AG09319 (cell line): ENCODE measurements at places on chromosomes 3 and 15.
A peak's percentile ranks its signal among the peaks of the same experiment; 100 is the strongest.

DNA sequence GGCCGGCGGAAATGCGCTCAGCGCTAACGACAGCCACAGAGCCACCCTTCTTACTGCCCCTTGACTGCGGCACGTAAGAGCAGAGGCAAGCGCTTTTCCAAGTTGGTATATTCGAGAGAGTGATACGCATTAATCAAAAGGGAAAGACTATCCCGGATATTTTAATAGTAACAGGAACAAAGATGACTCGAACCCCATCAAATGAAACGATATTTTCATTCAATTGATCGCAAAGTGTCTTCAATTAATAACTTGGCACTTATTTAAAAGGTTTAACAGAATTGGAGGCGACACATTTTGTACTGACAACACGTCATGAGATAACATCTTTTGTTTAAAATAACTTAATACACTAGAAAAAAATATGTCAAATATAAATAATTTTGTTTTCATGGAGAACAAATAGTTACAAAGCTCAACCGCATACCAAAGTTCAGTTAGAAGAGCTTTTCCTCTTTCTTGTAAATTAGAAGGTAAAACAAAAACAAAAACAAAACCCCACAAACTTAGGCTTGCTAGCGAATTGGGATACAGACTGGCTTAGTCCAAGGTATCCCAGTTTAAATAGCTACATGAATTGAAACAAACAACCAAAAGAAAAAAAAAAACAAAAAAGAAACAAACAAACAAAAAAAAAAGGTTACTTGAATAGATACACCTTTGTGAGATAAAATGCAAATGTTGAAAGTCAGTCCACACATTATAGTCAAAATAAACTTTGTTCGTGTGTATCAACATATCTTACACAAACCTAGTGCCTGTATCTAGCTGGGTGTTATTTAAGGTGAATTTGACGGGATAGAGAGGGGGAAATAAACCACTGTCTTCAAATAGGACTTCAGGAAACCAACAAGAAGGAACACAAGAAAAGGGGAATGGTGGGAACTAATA lies 10.2 kb downstream of the SHOX2 start:
- no peak for DNase-seq

GRCh38 chr3:128500556-128500955 lies 7.6 kb upstream of the GATA2 start:
- DNase-seq: no peak

GRCh38 chr15:89680282-89680873 lies 1.2 kb upstream of the PLIN1 start:
- DNase-seq: peak; percentile 58

DNA sequence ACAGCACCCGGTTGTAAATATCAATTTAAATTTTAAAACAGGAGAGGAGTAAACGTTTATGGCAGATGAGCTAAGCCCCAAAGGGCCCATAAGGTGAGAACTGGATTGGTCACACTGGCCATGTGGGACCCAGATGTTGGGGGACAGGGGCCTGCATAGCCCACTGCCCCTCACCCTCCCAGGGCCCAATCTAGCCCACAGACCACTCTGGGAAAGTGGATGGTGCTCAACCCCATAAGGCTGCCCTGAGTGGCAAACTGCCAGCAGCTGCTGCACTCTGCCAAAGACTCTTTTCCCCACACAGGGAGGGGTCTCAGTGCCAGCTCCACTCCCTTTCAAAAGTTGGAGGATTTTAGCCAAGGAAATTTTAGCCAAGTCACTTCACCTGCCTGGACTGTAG lies 42.5 kb downstream of the CCDC12 start:
- DNase-seq: no peak

DNA sequence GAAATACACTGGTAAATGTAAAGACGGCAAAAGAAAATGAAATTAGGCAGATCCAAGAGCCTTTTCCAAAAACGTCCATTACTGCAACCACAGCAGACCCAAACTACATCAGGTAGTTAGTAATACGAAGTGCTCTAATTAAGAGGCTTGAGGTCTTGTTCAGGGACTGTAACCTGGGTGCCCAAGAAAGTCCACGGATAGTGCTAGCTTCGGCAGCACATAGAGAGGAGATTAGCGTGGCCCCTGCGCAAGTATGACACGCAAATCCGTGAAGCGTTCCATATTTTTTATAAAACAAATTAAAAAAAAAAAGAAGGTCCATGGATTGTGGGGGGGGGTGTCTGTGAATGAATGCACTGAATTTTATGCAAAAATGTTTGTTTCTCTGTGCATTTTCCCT lies 1.4 kb downstream of the COPB2 start:
- DNase-seq: no peak

DNA sequence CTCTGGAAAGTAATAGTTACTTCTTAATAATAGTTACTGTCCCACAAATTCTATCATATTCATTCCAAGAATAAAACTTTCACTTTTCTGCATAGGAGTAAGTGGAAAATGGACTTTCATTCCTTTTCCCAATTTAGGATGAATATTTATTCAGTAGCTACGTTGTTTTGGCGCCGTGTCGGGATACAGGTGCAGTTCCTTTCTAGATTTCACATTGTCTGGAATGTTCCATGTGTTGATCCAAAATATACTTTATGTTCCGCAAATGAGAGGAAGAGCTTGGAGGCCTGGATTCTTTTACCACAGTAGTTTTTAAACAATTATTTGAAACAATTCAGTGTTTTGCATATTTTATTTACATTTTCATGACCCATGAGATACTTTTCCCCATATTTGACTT lies 22.8 kb upstream of the PPARG start:
- no peak for DNase-seq

GRCh38 chr15:92586966-92587365 lies 68.6 kb downstream of the FAM174B start:
- DNase-seq: no peak

- no peak for DNase-seq
Measured at GRCh38 chr15:68209735-68210408, 4.7 kb upstream of the CALML4 start.

GRCh38 chr15:88126695-88127431 lies 129.7 kb downstream of the NTRK3 start:
- DNase-seq: no peak

GRCh38 chr3:3081381-3082233 lies 28.6 kb downstream of the IL5RA start:
- DNase-seq: no peak

DNA sequence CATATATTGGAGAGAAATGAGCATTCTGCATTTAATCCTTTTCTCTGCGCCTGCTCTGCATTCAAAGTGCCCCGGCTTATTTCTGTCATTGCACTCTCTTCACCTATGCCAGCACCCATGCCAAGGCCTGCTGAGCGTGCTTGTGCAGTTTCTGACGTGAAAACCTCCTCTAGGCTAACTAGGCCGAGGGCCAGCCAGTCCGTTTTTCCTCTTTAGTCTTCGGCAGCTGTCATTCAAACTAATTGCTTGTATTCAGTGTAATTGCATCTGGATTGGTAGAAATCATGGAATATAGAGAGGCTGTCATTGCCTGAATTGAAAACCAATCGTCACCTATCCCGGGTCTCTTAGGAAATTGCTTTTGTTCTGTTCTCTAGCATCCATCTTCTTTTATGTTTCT lies 94.0 kb downstream of the ARPP21 start:
- DNase-seq: no peak

- no peak for DNase-seq
Measured at GRCh38 chr3:2535206-2535605, 436.5 kb downstream of the CNTN4 start.

DNA sequence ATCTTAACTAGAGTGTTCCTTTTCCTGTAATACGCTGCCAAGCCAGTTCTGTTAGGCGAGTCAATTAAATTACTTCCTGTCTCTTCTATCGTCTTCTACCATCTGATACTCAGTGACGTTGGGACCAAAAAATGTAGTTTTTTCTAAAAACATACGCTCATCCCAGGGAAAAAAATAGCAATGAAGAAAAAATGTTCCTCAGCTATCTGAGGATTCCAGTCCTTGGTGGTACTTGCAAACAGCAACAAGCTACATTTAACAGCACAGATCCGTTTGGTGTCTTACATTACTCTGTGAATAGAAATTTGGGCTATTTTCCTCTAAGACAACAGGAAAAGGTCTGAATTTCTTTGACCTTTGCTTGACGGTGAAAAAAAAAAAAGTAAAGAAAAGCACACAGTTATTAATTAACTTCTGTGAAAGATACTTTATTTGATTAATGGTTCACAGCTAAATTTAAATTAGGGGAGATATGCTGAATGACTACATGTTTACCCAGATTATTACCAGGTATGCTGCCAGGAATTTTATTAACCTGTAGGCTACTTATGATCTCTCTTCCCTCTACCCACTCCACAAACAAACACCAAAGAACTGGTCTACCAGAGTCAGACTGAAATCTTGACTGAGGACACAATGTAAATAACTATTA lies 254.4 kb upstream of the ZPLD1 start:
- peak; percentile 64 for DNase-seq
